T-helper 1 cell (primary cell): ENCODE measurements at places on chromosomes 1 and 21.

DNA sequence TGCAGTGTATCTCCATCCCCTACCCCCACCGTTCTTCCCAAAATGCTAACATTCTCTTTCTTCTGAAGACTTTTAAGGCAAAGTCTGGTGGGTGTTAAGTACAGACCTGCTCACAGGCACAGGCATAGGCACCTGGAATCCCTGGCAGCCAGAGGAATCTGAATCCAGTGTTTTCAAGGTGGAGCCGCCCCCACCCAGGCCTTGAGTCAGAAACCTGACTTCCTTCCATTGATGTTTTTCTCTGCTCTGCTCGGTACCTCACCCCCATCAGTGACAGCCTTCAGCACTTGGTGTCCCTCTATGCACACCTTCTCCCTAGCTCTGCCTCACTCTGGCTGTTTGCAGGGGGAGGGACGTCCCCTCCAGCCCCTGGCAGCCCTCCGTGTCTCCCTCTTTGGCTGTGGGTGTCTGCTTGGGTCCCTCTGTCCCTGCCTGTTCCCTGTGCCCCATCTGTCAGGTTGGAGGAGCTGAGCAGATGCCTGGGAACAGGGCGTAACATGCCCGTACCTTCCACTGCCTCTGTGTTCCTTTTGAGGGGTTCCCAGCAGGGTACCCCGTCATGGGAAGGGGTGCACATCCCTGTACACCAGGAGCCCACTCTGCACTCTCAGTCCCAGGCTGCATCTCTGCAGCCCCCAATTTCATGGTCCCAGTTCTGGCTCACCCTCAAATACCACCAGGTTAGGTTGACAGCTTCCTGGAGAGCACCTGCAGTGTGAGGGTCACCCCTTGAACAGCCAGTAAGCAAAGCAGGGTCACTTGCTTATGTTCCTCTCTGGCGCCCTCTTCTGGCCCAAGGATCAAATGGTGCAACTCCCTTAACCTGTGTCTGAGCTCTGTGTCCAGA is 6.7 kb downstream of the NCDN start:
- DNase-seq, result peak; percentile 57

- peak; percentile 92 for DNase-seq
Observed at GRCh38 chr1:167721617-167722151, at the start of gene MPZL1. MPZL1 (plus strand) TSS chr1:167721982; CDS start chr1:167722152, 170 bp downstream.

GRCh38 chr21:34205811-34206571 is 132.6 kb downstream of the MRPS6 start:
- DNase-seq, result no peak

DNA sequence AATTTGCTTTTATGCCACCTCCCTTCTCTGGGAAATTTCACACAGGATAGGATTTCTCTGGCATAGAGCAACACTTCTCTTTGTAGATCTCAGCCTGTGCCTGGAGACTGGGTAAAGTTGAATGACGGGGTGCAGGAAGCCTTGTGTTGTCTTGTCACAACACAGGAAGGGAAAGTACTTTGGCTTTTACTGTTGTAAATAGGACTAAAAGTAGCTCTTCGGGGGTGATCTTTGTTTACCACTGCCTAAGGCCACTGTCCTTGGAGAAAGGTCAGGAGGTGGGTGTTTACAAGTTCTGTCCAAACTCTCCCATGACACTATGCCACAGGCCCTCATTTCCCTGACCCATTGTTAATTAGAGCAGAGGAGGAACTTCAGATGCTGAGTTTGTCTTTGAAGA is 139.7 kb downstream of the FGGY start:
- DNase-seq, result no peak

- DNase-seq, result no peak
Observed at GRCh38 chr1:118739501-118739900, 248.6 kb downstream of the TBX15 start.

DNA sequence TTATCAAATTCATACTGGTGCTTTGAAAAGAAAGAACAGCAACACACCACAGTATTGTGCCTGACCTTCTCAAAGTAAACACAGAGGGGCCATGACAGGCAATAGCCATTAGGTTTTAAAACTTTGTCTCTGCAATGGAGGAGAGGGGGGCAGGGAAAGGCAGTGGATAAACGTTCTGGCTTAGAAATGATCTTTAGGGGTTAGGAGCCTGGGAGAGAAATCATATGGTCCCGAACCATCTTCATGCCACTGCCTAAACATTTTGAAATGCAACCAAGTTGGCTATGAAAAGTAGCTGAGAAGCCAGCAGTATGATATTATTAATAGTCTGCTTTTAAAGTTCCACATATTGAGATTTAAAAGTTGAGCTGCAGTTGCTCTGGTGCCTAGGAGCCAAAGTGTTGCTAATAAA is 39.8 kb downstream of the PLPP3 start:
- no peak for DNase-seq

DNA sequence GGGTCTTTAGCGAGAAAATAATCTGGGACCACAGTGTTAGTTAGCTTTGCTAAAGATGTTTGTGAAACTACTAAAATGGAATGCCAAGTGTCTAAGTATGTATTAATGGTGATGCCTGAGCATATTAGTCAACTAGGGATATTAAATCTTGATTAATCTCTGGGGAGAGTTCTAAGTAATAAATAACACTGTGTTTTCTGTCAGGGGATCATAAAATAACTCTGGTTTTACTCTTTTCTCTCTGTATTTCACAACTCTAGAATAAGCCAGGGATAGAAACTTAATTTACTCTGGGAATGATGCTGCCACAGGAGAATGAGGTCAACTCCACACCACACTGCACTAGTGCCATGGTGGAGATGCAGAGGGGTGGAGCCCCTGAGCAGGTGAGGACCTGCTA is 399.2 kb downstream of the PTBP2 start:
- DNase-seq, result no peak

DNA sequence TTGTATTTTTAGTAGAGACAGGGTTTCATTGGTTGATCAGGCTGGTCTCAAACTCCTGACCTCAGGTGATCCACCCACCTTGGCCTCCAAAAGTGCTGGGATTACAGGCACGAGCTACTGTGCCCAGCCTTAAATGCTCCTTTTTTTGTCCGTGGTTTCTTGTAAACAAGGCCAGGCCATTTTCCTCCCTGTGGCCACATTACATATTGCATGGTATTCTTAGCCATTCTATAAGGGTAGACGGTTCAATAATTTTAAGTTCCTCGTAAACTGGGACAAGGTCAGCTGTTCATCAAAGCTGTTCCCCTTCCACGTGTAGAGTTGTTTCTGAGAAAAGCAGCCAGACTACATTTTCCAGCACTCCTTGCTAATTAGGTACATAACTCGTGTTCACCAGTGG is 10.3 kb upstream of the LUZP1 start:
- no peak for DNase-seq

- DNase-seq, result no peak
Observed at GRCh38 chr21:15682977-15683376, 46.8 kb upstream of the USP25 start.

DNA sequence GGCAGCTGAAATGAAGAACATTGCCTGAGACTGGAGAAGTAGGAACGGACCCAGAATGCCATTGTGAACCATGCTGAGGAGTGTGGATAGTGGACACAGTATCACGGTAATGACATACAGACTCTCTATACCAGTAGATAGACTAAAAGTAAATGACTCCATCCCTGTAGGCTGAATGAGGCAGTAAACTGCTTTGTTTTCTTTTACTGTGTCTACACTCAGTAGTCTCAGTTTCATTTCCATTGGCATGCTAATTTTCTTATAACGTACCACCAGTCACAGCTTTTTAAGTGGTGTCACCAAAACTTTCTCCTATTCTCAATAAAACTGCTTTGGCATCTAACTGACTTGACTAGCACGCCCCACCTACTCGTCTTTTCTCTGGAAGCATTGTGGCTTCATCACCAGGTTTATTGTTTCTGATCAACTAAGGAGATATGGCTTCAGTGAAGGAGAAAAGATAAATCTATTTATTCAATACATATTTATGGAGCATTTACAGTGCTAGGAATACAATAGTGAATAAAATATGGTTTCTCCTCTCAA is 8.4 kb upstream of the ZNF697 start:
- no peak for DNase-seq

- DNase-seq, result no peak
Observed at GRCh38 chr1:206637605-206638004, 2.3 kb downstream of the DYRK3 start.

DNA sequence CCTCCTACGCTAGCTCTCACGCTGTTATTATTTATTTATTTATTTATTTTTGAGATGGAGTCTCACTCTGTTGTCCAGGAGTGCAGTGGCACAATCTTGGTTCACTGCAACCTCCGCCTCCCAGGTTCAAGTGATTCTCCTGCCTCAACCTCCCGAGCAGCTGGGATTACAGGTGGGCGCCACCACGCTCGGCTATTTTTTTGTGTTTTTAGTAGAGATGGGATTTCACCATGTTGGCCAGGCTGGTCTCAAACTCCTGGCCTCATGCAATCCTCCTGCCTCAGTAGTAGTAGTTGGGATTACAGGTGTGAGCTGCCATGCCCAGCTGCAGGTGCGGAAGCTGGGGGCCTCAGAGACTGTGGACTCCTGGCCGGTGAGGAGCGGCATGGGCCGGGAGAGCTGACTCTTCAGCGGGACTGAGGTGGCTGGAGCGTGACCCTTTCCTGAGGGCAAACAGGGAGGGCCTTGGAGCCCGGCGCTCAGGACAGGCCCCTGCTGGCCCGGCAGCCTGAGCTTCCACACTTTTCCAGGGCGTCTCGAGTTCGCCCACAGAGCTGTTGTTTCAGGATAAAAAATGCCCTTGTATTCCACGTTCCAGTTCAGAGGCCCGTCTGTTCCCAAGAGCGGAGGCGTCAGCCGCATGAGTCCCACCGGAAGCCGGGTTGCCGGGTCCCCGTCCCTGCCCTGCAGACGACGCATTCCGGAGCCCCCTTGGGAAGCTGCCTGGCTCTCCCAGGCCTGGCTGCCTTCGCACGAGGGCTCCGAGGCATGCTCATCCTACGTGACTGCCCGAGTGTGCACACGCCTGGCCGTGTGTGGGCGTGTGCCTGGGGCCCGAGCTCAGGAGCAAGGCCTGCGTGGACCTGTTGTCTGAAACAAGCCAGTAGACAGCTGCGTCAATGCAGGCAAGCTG is 126.2 kb downstream of the SIK1 start:
- no peak for DNase-seq

DNA sequence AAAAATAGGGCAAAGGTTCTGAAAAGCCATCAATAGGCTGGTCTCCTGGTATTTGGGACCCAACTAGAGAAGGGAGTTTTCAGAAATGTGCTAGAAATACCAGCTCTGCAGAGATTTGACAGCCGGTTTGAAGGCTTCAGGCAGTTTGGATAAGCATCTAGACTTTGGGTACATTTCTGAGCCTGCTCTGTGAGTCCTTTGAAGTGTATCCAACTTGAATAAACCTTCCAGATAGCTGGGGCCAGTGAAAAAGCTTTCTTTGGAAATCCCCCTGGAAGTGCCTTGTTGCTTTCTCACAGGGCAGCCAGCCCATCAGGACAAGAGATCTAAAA is 6.4 kb upstream of the PEF1 start:
- no peak for DNase-seq

DNA sequence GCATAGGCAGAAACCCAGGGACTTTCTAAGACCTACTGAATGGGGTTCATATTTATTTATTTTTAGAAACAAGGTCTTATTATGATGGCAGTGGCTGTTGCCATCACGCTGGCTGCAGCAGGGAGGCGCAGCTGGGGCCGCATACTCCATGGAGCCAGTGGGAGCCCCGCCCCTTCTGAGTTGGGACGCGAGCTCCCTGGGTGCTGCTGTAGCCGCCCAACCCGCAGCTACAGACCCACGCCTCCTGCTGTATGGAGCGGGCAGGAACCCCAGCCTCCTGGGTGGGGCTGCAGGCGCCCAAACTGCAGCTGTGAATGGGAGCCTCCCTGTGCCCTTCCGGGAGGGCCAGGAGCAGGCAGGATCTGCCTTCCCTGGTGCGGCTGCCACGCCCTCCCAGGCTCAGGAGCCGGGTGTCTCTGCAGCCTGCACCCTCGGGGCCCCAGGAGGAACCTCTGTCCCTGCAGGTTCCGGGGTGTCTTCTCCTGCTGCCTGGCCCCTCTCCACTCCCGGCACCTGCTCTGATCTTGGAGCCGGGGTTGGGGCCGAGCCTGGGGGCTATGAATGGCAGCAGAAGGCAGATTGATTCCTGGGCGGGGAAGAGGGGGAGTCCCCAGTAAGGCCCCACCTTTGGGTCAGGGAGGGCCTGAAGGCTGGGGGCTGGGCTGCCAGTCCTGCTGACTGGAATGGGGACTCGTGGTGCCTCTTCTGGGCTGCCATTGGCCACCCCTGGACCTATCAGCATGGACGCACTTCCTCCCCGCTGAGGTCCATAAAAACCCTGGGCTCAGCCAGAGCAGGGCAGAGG is 66.5 kb upstream of the LRRN2 start:
- DNase-seq, result no peak

GRCh38 chr1:28037946-28038345 is 50.5 kb downstream of the EYA3 start:
- no peak for DNase-seq

- no peak for DNase-seq
Observed at GRCh38 chr1:42737257-42737656, 2.8 kb downstream of the CLDN19 start.

- no peak for DNase-seq
Observed at GRCh38 chr1:167964646-167965045, 27.8 kb upstream of the MPC2 start.
